ENCODE measurements at places on chromosomes 2 and 18.
A peak's percentile ranks its signal among the peaks of the same experiment; 100 is the strongest.

GRCh38 chr2:215529271-215529670 is 93.4 kb upstream of the FN1 start:
- DNase-seq: no peak

DNA sequence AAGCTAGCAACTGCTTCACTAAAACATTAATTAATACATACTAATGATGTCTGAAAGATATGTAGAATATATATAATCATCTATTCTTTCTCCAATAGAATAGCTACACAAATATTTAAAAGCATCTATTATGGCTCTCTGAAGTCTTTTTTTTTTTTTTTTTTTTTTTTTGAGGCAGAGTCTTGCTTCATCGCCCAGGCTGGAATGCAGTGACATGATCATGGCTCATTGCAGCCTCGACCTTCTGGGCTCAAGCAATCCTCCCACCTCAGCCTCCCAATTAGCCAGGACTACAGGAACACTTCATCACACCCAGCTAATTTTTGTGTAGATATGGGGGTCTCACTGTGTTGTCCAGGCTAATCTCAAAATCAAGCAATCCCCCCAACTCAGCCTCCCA is 120.4 kb upstream of the KYNU start:
- no peak for DNase-seq

DNA sequence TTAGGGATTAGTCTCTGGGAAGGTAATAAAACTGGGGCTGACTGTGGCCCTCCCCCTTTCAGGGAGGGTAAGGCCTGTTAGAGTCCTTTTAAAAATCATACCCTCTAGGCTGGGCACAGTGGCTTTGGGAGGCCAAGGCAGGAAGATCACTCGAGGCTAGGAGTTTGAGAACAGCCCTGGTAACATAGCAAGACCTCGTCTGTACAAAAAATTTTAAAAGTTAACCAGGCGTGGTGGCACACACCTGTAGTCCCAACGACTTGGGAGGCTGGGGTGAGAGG is 118.7 kb downstream of the STPG4 start:
- no peak for DNase-seq

DNA sequence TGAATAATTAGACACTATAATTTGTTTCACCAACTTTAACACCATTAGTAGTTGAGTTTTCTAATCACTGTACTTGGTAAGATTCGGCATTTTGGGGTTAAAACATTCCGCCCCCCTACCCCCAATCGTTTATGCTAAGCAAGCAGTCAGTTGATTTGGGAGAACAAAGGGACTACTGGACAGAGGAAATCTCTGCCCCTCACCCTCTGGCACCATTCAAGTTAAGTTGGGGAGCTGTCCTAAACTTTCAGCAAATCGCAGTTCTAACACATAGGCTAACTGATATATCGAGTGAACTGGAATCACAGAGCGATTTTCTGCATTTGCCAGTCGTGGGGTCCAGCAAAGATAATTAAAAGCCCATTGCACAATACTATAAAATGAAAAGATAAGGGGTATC is 5.6 kb downstream of the KLF7 start:
- no peak for DNase-seq

- DNase-seq: no peak
Observed at GRCh38 chr2:202002381-202002780, 31.3 kb upstream of the FZD7 start.

DNA sequence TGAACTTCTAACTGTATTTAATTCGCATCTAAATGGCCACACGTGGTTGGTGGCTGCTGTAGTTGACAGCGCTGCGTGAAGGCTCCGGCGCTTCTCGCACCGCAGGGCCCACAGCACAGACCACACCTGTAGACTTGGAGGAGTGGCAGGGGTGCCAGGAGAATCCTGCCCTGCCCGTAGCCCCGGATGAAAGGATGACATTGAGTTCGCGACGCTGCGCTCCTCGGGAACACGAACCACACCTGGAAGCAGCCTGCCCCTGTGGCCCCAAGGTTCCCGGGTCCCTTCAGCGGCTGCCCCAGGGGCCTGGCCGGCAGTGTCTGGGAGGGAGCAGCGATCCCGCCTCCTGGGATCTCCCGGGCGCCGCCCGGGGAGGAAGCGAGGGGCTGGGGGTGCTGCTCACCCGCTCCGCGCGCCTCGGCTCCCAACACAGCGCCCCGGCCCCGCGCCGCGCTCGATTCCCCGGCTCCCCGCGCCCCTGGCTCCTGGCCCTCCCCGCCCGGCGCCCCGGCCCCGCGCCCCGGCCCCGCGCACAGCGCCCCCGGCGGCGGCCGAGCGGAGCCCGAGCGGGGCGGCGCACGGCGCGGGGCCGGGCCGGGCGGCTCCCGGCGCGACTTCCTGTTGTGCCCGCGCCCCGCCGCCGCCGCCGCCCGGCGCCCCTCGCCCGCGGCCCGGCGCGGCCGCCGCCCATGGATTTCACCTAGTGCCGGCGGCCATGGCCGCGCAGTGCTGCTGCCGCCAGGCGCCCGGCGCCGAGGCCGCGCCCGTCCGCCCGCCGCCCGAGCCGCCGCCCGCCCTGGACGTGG is at the start of gene RNPEPL1:
Gene RNPEPL1, plus strand, starts transcription at position 613 of the 806 bp plus-strand sequence. Its CDS starts 103 bp downstream, at position 716.
- DNase-seq: peak; percentile 64

- DNase-seq: no peak
Observed at GRCh38 chr2:10514273-10514672, 66.1 kb upstream of the ODC1 start.

DNA sequence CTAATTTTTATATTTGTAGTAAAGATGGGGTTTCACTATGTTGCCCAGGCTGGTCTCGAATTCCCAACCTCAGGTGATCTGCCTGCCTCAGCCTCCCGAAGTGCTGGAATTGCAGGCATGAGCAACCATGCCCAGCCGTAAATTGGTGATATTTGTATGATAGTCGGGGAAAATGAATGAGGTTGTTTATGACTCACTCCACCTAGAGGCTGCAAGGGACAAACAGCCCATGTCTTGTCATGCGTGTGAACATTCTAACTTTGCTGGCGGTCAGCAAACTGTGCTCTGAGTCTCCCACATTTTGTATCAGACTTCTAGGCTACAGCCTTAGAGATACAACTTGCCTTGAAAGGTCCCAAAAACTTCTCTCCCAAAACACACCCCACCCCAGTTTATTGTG is 133.5 kb upstream of the DTNA start:
- no peak for DNase-seq

DNA sequence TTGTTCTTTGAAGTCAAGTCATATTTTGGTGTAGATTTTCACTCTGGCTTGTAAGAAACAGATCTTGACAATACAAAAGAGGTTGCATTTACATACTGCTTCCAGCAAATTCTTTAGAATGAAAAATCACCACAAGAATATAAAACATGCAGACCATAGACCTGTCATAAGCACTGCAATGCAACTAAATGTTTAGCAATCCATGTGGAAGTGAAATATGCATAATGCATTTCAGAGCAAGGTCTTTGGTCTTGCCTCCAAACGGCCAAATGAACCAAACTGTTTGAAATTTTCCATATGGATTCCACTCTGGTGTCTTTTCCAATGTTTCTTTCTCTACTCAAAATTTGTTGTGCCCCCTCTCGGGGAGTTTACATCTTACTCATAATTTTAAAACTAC is 271.0 kb upstream of the CDH20 start:
- no peak for DNase-seq

GRCh38 chr2:107988108-107988507 is 1.8 kb downstream of the SLC5A7 start:
- no peak for DNase-seq

GRCh38 chr2:1755436-1756191 is 11.3 kb upstream of the PXDN start:
- DNase-seq: no peak

DNA sequence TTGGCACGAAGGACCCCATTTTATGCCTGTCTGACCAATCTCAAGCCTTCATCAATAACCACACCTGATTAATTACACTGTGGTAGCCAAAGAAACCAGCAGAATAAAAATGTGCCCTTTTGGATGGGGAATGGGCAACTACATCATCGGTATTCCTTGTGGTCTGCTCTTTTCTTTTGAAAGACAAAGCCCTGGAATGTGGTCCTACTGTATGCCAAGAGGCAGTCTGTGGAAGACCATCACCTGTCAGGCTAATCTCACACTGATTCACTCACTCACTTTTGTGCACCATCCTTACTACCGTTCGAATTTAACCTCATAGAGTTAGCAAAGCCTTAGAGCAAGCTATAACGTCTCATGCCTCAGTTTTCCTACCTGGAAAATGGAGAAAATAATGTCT is 275.2 kb upstream of the LRRTM1 start:
- no peak for DNase-seq

DNA sequence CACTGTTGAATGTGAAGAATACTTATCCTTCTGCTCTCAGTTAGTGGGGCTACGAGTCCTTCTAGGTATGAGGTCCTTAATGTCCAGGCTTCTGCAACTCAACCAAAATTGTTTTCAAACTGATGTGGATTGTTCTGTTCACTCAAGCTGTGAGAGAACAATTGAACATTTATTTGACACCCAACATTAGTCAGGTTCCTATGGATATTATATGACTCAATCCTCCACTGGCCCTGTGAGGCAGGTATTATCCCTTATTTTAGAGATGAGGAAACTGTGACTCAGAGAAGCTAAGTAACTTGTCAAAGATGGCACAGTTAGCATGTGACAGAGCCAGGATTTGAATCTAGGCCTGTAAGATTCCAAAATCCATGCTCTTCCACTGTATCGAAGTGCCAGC is 1.2 kb upstream of the LYG2 start:
- DNase-seq: no peak

DNA sequence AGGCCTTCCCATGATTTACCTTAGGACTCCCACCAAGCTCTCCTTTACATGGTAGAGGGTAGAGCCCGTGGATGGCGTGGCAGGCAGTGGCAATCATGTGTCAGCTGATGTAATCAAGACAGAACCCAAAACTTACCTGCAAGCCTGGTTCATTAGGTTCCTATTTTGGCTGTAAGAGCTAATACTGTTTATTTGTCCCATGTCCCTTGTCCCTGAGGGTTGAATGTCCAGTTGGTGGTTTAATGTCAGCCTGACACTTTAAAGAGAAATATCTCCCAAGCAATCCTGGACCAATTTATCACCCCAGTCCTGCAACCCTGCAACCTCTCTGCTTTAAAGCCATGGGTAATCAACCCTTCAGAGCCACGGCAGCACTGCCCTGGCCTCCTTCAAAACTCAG is 6.0 kb upstream of the FABP1 start:
- no peak for DNase-seq

DNA sequence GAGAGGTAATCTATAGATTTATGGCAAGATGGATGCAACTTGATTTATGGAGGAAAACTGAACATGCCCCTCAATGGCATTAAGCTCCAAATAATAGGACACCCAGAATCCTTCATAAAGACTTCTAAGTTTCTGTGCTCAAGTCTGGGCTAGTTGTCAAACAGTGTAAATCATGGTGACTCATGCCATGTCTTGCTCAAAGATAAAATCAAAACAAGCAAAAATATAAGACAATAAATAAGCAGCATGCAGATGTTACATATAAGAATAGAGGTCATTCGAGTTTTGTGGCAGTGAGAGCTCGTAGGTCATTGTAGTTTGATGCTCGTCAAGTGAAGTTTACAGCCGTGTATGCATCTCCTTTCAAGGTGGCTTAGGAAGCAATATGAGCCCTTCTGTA is 403.2 kb downstream of the THSD7B start:
- no peak for DNase-seq

GRCh38 chr2:42493468-42494354 is at the start of gene KCNG3:
TSS of gene KCNG3 (minus strand) at chr2:42493982. CDS start at chr2:42493501, 481 bp downstream.
- peak; percentile 15 for DNase-seq

- DNase-seq: no peak
Observed at GRCh38 chr18:31773774-31774476, 13.2 kb upstream of the SLC25A52 start.

DNA sequence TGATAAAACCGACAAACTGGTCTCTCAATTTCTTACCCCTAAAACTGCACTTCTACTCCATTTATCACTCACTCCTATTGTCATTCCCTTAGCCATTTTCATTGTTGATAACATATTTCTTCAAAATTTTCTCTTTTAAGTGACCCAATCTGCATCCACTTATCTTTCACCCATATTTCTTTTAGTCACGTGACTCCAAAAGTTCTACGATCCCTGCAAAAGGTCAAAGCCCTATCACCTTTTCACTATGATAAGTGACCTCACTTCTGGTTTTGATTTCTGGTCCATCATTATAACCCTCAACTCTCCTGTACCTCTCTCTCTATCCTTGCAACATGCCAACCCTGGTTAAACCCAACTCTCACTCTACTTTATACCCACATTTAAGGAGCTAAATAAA is 49.1 kb downstream of the LRATD1 start:
- no peak for DNase-seq

DNA sequence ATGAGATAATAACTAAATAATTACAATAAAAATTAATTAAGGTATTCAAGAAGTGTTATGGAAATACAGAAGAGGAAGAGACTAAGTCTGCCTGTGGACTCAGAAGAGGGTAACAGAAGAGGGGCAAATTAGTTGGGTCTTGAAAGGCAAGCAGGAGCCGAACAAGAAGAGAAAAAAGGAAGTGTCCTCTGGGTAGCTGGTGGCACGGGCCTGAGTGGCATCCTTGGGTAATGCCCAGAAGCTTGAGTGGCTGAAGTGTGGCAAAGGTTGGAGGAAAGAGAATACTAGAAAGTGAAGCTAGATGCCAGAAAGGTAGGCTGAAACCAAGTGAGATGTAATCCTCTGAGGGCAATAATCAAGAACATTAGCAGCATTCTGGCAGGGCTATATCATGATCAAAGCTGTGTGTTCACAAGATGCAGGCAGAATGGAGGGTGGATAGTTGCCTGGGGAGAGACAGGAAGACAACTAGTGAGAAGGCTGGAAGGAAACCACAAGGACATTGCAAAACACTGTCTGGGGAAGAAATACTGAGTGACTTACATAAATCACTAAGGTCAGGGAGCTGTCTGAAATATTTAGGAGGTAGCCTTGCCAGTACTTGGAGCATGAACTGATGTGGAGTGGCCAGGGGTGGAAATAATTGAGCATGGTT is 16.2 kb downstream of the DOCK10 start:
- DNase-seq: no peak

DNA sequence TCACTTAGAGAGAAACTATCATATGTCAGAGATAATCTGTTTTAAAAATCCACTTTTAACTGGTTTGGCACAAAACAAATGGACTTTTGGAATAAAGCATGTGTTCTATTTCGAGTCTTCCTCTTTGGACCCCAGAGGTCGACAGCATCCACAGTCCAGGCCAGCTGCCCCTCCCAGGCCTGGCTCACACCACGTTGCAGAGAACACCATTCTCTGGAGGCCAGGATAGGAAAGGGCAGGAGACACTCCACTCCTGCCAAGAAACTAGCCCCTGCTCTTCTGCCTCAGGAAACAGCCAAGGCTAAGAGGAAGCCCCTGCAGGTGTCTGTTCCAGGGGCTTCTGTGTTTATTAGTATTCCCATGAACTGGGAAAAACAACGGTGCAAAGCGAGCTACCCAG is 456.6 kb upstream of the ID2 start:
- no peak for DNase-seq
